ENCODE measurements at places on chromosomes 6 and 20.

GRCh38 chr20:54153847-54154246 is 19.9 kb downstream of the CYP24A1 start:
- no peak for DNase-seq

DNA sequence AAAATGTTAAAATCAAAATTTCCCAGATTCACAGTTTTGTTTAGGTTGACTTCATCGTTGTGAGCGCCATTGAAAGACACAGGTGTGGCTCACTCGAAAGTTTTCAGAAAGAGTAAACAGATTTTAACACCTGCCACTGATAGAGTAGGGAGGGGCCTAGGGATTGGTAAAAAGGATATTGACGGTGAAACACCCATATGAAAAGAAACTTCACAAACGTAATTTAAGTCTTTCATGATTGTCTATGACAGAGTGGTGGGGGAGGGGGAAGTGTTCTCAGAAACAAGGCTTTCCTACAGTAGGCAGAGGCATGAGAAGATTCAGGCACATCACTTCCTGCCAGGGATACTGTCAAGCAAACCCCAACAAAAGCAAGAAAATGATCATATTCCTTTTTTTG is 101.4 kb downstream of the PERP start:
- DNase-seq: no peak

GRCh38 chr6:21616005-21616404 is 22.5 kb downstream of the SOX4 start:
- no peak for DNase-seq

DNA sequence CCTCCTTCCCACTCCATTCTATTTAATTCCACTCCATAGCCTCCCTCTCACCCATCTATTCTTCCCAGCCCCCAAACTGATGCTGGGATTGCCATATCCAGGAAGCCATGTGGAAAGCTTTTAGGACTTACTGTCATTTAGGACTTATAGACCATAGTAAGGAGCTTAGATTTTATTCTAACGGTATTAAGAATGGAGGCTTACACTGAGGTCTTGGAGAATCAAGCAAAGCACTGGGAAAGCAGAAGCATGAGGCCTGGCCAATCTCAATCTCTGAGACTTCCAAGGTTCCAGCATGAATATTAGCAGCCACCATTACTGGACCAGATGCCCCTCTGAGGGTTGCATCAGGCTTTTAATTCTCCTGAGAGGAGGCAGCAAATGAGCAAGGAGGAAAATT is 1.4 kb downstream of the CST9 start:
- no peak for DNase-seq

DNA sequence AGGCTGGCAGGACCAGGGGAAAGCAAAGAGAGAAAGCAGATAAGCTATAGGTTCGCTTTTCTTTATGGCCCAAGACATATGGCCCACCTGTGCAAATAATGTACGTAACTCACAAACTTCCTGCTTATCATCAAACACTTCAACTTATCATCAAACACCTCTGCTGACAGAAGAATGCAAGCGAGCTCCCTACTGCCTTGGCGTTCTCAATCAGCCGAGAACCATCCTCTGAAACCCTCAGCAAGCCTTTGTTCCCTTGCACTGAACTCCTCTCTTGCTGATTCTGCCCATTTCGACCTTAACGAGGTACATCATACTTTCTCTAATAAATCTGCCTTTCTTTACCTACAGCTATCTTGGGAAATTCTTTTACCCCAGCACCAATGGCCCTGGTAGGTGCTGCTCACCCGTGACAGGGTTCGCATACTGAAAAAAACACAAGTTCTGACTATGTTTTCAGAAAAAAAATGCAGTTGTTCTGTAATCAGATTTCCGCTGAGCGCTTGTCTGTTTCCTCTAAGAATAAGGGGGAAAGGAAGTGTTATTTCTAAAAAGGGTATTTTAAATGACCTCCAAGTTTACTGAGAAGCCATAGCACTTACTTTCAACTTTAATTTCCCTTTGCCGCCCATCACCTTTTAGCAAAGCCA is 28.3 kb downstream of the SERPINB6 start:
- peak; percentile 34 for DNase-seq

GRCh38 chr20:7285918-7286556 is 518.6 kb downstream of the BMP2 start:
- DNase-seq: no peak

DNA sequence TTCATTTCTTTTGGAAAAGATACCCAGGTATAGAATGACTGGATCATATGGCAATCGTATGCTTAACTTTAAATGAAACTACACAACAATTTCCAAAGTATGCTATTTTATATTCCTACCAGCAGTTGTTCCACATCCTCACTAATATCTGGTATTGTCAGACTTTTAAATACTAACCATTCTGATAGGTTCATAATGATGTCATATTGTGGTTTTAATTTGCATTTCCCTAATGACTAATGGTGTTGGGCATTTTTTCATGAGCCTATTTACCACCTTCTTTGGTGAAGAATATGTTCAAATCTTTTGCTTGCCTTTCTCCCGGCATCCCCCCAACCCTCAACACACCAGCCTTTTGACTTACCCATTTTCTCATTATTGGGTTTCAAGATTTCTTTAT is 96.2 kb upstream of the HMGN3 start:
- DNase-seq: no peak

GRCh38 chr6:124056407-124057334 is 253.0 kb downstream of the NKAIN2 start:
- no peak for DNase-seq

- no peak for DNase-seq
These were observed 443.7 kb downstream of the FRK start for GRCh38 chr6:115617031-115617430.

- no peak for DNase-seq
These were observed 30.2 kb downstream of the EPHA7 start for GRCh38 chr6:93389192-93389591.

GRCh38 chr20:16562259-16562658 is 11.0 kb downstream of the KIF16B start:
- DNase-seq: no peak

DNA sequence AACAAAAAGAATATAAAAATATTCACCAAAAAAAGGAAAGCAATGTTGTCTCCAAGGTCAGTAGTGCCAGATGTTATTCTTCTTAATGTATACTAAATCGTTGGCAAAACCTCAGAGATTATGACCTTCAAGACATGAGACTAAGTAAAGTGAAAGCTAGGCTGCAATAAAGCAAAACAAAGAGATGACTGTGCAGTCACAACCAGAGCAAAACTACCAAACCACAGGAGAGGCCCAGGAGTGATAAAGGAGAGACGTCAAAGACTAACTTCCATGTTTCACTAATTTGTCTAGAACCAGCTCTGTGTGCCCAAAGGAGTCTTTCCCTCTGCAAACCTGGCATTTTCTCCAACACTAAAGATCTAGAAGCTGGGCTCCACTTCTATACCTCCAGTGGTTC is 155.9 kb upstream of the POU3F2 start:
- DNase-seq: no peak

DNA sequence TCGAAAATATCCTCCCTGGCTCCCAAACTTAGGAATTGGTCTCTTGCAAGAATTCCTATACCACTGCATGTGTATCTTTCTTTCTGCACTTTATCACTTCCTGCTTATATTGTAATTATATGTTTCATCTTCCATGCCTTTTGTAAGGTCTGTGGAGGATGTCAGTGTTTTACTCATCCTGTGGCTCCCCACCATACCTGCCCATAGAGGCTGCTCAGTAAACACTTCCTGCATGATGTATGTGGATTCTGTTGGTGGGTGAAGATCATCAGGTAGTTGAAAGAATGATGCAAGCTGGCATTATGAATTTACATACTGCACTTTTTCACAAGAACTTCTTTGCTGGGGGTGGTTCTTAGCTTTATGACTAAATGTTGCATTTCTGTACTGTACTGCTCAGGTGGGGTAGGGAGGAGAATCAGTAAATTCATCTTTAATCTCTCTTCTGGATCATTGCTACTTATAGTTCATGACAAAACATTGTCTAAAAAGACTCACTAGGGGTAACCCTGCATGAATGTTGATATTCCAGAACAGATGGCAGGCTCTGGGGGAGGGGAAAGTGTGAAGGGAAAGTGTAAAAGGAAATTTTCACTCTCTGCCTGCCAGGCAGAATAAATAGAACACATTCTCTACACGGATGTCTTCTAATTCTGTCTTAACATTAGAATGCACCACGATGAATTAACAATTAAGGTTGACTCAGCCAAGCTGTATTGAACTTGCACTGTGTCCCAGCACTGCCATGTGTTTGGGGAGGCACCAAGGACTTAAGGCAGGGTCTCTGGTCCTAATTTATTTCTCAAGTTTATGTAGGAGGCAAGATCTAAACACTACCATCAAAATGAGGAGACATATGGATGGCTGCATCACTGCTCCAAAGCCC is 36.0 kb upstream of the KLHL31 start:
- DNase-seq: no peak

DNA sequence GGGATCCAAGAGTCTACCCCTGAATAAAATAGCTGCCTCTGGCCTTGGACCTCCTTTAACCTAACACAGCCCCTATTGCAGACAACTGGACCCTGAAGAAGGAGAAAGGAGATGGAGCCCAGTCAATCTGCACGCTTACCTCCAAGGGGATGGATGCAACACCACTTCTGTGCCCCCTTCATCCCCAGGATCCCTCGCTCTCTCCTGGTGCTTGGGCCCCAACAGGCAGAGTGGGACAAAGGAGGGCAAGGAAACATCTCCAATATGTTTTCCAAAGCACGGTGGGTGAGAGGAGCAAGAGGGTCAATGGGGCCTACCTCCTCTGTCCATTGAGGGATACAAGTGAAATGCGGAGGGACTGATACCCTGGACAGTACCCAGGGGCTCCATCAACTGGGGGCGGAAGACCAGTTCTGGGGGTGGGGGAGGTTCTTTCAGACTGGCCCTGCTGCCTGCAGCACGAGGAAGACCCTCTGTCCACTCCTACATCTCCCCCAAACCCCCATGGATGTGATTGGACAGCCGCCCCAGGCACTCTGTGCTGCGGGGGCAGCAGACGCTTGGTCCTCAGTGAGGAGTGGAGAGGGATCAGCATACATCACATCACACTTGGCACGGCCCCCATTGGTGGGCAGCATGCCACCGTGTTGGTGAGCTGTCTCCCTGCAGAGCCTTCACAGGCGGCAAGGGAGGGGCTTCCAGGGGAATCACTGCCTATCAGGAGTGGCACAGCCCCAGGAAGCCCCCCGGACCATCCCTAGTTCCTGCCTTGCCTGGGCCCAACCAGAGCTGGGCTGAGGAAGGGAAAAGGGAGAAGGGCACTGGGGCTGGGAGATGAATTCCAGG is 70.6 kb downstream of the MRPL14 start:
- DNase-seq: no peak

GRCh38 chr6:164690241-164690640 is 619.2 kb downstream of the C6orf118 start:
- no peak for DNase-seq

DNA sequence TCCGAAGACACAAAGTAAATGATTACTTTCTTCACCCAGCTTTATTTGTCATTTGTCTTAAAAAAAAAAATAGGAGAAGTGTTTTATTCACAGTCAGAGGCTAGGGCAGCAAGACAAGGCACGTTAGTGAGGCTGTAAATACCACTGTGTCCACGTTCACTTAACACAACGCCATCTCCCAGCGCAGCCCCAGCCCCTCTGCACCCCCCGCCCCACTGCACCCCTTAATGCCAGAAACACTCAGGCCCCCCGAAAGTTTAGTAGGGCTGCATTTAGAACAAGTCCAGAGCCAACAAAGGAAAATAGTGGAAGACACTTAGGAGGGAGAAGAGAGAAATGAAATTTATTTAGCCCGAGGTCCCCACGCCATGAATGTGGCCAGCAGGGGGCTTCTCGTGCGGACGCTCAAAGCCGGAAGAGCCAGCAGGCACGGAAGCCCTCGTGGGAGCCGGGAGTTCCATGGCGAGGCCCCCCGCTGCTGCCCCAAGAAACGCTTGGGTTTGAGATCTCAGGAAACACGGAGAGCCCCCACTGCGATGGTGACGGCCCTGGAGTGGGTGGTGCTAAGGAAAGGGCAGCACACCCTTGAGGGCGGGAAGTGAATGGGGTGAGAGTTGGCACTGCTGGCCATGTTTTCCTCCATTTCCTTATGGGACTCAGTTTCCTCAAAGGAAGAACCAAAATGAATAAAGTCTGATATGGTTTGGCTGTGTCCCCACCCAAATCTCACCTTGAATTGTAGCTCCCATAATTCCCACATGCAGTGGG is 50.2 kb downstream of the IYD start:
- peak; percentile 58 for DNase-seq

DNA sequence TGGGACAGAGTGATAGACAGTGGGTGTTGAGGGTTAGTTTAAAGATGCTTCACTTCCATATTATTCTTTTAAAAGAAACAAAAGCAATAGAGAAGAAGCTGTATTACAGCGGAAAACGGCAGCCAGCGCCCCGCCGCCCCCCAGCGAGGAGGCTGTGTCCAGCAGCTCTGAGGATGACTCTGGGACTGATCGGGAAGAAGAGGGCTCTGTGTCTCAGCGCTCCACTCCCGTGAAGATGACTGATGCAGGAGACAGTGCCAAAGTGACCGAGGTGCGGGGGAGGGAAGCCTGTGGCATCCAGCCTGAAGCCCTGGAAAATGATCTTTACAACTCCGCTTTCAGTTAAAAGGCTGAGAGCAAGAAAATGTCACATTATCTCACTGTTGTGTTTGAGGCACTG is 100.2 kb downstream of the FIG4 start:
- no peak for DNase-seq

GRCh38 chr6:77040568-77041195 is 422.6 kb downstream of the HTR1B start:
- no peak for DNase-seq

DNA sequence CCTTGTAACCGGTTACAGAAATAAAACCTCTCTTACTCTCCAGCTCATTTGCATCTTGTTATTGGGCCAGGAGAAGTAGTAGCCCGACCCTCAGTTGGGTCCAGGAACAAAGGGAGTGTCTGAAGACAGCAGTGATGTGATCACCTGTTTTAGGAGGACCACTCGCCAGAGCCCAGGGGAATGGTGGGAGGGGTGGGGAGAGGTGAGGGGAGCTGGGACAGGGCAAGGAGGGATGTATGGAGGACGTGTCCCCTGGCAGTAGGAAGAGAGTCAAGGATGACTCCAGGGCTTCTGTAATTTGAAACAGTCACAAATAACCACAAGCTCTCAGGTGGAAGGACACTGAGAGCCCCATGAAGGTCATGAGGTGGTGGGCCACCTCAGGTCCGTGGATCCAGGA is 1.4 kb upstream of the PCMTD2 start:
- no peak for DNase-seq

- peak; percentile 59 for DNase-seq
These were observed at the start of gene RSPH9 for GRCh38 chr6:43644940-43645612. RSPH9 (plus strand) TSS chr6:43645036; CDS start chr6:43645099, 63 bp downstream.

GRCh38 chr6:155771822-155772221 is 316.2 kb upstream of the NOX3 start:
- DNase-seq: no peak

GRCh38 chr6:53532942-53533341 is 12.0 kb downstream of the GCLC start:
- no peak for DNase-seq

GRCh38 chr6:20876561-20876960 is 342.3 kb downstream of the CDKAL1 start:
- no peak for DNase-seq
